ENCODE measurements at places on chromosomes 12 and 14. TPM values are rescaled to one million over a fixed set of nuclear protein-coding genes. Genes with fewer than 3 reads are reported as not detected.

The POTEM gene
- not detected for total RNA-seq

The DPY19L2 gene
- 0.13 TPM for total RNA-seq

The SOAT2 gene
- total RNA-seq, result not detected

GRCh38 chr14:49493557-49493956 is 92.6 kb downstream of the RPS29 start:
- H3K27ac ChIP-seq, result no peak overlapping the region
- no peaks in the 10 kb centered on the region for H3K4me1 ChIP-seq
- H3K27me3 ChIP-seq, result no peaks in the 10 kb centered on the region
- no peak for DNase-seq

DNA sequence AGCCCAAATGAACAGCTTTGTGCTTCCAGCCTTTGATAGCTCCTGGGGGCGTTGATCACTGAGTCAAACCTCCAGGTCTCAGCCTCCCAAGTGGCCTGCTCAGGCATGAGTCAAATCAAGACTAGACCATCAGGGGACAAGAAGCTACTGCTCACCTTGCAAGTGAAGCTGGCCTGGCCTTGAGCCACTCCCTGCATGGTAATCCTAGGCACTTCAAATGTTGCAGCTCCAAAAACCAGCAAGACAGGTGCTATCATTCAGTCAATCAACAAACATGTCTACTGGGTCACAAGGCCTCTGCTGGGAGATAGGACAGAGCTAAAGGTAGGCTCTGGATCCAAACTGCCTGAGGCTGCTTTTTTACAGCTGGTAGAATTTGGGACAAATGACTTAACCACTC is 33.1 kb upstream of the NOS1 start:
- H3K4me3 ChIP-seq, result no peak overlapping the region
- no peaks in the 10 kb centered on the region for H3K4me1 ChIP-seq
- H3K27ac ChIP-seq, result no peak overlapping the region
- no peaks in the 10 kb centered on the region for H3K36me3 ChIP-seq

DNA sequence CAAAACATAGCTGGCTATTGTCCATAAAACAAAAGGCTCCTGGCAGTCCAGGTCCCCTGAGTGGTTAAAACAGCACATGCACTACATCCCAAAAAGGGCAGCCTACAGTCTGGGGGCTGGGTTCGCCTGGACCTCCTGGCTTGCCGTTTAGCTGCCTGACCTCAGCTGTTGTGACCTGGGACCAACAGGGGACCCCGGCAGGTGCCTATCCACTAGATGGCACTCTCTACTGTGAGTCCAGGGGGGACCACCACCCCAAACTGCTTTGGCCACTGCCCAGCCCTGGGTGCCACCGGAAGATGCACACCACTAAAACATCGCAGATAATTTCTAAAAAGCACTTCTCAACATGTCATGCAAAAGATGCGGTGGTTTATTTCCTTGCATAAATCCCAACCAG is 2.9 kb upstream of the RTL1 start:
- no peak overlapping the region for H3K27ac ChIP-seq
- no peak overlapping the region for H3K4me3 ChIP-seq
- no peaks in the 10 kb centered on the region for H3K4me1 ChIP-seq
- H3K36me3 ChIP-seq, result no peaks in the 10 kb centered on the region
- DNase-seq, result no peak

DNA sequence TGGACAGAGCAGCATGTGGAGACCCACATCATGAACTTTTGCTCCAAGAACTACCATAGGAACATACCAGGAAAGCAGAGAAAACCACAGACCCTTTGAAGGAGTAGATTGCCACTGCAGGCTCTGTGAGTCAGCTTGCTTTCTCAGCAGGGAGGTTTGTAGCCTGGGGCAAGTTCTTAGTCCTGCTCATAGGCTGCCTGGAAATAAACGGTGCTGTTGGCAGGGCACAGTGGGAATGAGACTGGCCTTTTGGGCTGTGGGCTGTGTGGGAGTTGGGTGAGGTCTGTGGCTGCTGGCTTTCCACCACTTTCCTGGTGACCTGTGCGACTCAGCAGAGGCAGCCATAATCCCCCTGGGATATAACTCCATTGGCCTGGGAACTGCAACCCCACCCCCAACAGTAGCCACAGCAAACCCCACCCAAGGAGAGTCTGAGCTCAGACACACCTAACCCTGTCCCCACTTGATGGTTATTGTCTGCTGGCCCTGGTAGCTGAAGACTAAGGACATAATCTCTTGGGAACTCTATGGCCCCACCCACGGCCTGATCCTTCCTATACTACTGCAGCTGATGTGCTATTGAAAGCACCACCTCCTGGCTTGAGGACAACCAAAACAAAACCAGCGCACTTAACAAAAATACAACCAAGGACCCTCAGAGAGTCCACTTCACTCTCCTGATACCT is 192.1 kb upstream of the GARIN6 start:
- DNase-seq, result no peak
- no peaks in the 10 kb centered on the region for H3K4me1 ChIP-seq
